Right kidney (tissue), 9 donors: ENCODE measurements at places on chromosomes 2 and 18.

GRCh38 chr2:167398873-167399272 lies 510.6 kb downstream of the XIRP2 start:
- DNase-seq: no peak

GRCh38 chr18:36424741-36425142 lies 127.2 kb downstream of the FHOD3 start:
- no peak for DNase-seq

- no peak for DNase-seq
These were observed 563.6 kb downstream of the SLC4A3 start for GRCh38 chr2:220191031-220191430.

- no peak for DNase-seq
These were observed 69.0 kb upstream of the ALPP start for GRCh38 chr2:232309592-232309991.
